Stimulated activated CD4-positive, alpha-beta T cell treated with anti-CD3 and anti-CD28 coated beads, TNF-alpha, amount 100 ng/mL, for 4 hours (primary cell): ENCODE measurements at places on chromosomes 1 and 21.

GRCh38 chr1:227317011-227317451 is 1.3 kb downstream of the CDC42BPA start:
- DNase-seq: no peak

GRCh38 chr1:71276466-71276865 is 195.6 kb upstream of the ZRANB2 start:
- DNase-seq: no peak

GRCh38 chr21:21406921-21407320 is 408.7 kb downstream of the NCAM2 start:
- no peak for DNase-seq

GRCh38 chr21:37367703-37368540 is 1.3 kb downstream of the DYRK1A start:
- no peak for DNase-seq

DNA sequence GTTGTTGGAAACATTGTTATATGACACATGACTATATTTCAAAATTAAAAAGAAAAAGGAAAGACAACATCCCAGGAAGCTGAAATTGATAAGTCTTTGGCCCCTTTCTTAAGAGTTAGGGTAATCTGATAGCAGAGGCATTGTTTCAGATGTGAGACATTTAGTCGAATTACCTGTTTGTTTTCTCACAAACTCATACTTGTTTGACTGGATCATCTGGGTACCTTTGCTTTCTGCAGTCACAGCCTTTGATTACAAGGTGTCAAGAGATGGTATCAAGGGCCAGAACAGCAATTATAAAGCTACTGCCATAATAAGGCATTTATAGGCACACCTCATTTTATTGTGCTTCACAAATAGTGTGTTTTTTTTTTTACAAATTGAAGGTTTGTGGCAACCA is 136.3 kb downstream of the DUSP10 start:
- no peak for DNase-seq

GRCh38 chr1:119083980-119084379 is 56.5 kb downstream of the WARS2 start:
- no peak for DNase-seq

DNA sequence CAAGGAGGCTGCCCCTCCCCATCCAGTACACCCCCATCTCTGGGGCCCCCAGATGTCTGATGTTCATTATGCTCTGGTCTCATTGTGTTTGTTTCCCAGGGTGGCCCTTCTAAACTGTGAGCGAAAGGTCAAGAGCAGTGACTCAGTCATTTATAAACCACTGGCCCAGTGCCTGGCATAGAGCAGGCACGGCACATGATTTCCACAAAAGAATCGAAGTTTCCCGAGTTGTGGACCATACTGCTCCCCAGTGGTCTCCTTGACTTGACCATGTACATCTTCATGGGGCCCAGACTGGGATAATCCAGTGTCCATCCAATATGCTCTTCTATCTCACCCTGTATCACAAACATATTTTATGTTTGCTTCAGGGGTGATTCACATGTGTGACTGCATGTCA is 153.3 kb downstream of the NR5A2 start:
- no peak for DNase-seq

DNA sequence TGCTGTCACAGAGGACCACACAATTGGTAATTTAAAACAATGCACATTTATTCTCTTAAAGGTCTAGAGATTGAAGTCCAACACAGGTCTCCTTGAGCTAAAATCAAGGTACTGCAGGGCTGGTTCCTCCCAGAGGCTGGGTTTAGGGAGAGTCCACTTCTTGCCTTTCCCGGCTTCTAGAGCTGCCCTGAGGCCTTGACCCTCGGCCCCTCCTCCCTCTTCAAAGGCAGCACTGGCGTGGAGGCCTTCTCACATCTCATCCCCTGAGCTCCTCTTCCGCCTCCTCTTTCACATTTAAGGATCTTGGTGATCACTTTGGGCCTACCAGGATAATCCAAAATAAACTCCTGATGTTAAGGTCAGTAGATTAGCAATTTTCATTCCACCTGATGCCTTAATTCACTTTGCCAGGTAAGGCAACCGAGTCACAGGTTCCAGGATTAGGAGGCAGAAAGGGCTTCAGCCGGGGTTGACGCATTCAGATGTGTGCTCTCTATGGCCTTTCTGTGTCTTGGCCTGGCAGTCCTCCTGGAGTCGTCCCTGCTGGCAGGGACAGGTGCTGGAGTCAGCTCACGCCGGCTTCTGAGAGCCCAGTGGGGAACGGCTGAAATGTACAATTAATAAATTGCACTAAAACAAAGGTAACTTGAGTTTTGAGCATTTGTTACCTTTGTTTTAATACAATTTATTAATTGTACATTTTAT is 61.2 kb upstream of the ABCG1 start:
- no peak for DNase-seq

DNA sequence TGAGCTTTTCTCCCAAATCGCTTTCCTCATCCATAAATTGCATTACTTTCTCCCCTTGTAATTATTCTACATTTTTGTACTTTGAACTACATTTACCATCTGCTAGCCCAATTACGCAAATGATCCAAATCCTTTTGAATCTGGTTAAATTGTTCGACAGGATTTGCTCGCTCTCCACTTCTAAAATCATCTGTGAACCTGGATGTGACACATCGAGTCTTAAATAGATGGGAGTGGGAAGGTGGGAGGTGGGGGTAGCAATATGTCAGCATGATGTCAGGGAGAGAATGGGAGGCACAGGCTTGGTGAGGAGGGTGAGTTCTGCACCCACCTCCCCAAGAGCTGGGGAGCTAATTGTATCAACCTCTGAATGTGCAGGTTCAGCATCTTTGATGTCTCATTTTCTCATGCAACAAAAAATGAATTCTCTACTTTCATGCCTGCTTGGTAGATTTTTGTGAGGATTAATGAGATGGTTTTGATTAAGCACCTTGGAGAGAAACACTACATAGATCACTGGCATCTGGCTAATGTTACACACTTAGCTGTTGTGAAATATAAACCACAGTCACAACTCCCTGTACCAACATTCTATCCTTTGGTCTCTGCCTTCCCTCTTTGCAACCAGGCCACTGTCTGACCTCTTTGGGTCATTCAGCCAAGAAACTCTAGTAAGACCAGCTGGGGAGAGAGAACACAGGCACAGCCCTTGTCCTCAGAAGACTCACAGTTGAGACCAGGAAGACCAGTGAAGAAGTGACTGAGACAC is 165.1 kb downstream of the DAB1 start:
- no peak for DNase-seq

DNA sequence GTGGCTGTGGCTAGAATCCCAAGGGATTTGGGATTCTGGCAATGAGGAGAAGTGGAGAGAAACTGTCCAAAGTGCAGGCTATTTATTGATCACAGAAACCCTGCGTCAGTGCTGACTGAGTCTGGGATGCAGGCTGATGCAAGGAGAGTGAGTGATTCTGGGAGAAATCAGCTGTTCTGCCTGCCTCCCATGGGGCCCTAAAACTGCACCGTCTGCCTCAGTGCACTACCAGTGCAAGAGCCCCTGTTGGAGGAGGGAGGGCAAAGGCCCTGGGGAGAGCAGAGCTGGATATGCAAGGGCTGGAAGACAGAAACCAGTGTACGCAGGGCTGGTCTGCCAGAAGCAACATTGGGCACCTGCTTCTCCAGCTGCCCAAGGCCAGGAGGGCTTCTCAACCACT is 42.6 kb downstream of the C1orf198 start:
- DNase-seq: no peak

DNA sequence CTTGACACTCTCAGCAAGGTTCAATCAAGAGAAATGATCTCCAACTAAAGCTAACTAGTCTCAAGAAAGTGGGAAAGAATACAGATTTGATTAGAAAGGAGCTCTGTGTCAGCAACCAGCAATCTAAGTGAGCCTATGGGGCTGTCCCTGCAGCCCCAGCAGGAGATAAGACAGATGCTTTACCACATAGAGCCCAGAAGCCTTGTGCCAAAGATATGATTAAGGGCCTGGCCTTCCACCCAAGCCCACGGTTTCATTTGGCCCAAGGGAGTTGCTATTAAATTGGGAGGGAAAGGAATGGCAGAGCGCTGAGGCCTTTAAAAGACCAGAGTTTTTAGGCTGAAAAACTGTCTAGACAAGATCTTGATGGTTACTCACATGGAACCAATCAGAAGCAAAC is 74.8 kb downstream of the HLCS start:
- DNase-seq: no peak

- no peak for DNase-seq
Measured at GRCh38 chr1:41726899-41727748, 191.6 kb downstream of the HIVEP3 start.

DNA sequence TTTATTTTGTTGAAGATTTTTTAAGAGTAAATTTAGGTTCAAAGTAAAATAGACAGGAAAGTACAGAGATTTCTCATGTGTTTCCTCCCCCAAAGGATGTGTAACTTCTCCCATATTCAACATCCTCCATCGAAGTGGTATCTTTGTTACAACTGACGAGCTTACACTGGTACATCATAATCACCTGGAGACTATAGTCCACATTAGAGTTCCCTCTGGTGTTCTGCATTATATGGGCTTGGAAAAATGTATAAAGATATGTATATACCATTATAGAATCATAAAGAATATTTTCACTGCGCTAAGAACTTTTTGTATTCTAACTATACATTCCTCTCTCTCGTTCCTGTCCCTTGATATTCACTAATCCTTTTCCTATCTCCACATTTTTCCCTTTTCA is 203.7 kb downstream of the AMY1C start:
- DNase-seq: no peak
